A549 (cell line): ENCODE measurements at places on chromosomes 16 and 17. TPM values are rescaled to one million over a fixed set of nuclear protein-coding genes. Genes with fewer than 3 reads are reported as not detected.

Gene CLEC10A
- polyA plus RNA-seq = not detected in 3 replicates

Gene GJD3
- 0.40 to 1.2 TPM (median 0.70 TPM) in 3 replicates for polyA plus RNA-seq

Gene TMEM220
- polyA plus RNA-seq = 3.8 to 4.4 TPM (median 3.9 TPM) in 3 replicates

Gene SGCA
- polyA plus RNA-seq = 1.5 to 3.4 TPM (median 1.9 TPM) in 3 replicates

Gene KRT33B
- 0.05 to 0.08 TPM in 2 of 3 replicates, not detected in the other for polyA plus RNA-seq

Gene KRT12
- not detected in 3 replicates for polyA plus RNA-seq

Gene PRR35
- 0.04 to 0.10 TPM (median 0.04 TPM) in 3 replicates for polyA plus RNA-seq

Gene KCNJ2
- 0.12 to 0.17 TPM (median 0.14 TPM) in 3 replicates for polyA plus RNA-seq

Gene LGALS3BP
- polyA plus RNA-seq = 59.5 to 66.1 TPM (median 60.0 TPM) in 3 replicates

Gene KRTAP4-3
- not detected in 3 replicates for polyA plus RNA-seq

Gene GGT6
- polyA plus RNA-seq = not detected in 3 replicates

Gene C17orf78
- polyA plus RNA-seq = not detected in 3 replicates

Gene USP31
- polyA plus RNA-seq = 8.3 to 10.0 TPM (median 9.8 TPM) in 3 replicates

Gene GAS2L2
- polyA plus RNA-seq = 0.09 to 0.15 TPM (median 0.13 TPM) in 3 replicates

Gene TACO1
- polyA plus RNA-seq = 47.1 to 49.2 TPM (median 49.1 TPM) in 3 replicates

Gene OR4D1
- 0.03 TPM in 1 of 3 replicates, not detected in the others for polyA plus RNA-seq

Gene FNDC8
- not detected in 3 replicates for polyA plus RNA-seq

Gene AXIN1
- 18.1 to 19.3 TPM (median 18.6 TPM) in 3 replicates for polyA plus RNA-seq

Gene SHISA9
- not detected in 3 replicates for polyA plus RNA-seq

Gene TCAP
- polyA plus RNA-seq = 1.0 to 1.6 TPM (median 1.2 TPM) in 3 replicates

Gene CASKIN1
- 0.72 to 1.0 TPM (median 0.87 TPM) in 3 replicates for polyA plus RNA-seq

Gene NHERF2
- polyA plus RNA-seq = 27.3 to 32.3 TPM (median 31.0 TPM) in 3 replicates

Gene CTRB1
- polyA plus RNA-seq = not detected in 3 replicates

Gene BAIAP3
- 0.26 to 0.51 TPM (median 0.32 TPM) in 3 replicates for polyA plus RNA-seq

Gene KRTAP9-8
- polyA plus RNA-seq = not detected in 3 replicates

Gene C1QTNF1
- polyA plus RNA-seq = 26.1 to 27.8 TPM (median 27.3 TPM) in 3 replicates

Gene YBX2
- 0.22 to 0.57 TPM (median 0.36 TPM) in 3 replicates for polyA plus RNA-seq

Gene CCL7
- 0.13 to 0.17 TPM in 2 of 3 replicates, not detected in the other for polyA plus RNA-seq

Gene CMIP
- 118 to 129 TPM (median 125 TPM) in 3 replicates for polyA plus RNA-seq

Gene RPS2
- polyA plus RNA-seq = 3,378 to 3,689 TPM (median 3,626 TPM) in 3 replicates

Gene SALL1
- 0.04 to 0.21 TPM (median 0.13 TPM) in 3 replicates for polyA plus RNA-seq

Gene MKS1
- 15.8 to 17.3 TPM (median 16.2 TPM) in 3 replicates for polyA plus RNA-seq

Gene GPRC5B
- polyA plus RNA-seq = 19.1 to 26.6 TPM (median 23.6 TPM) in 3 replicates

Gene ZFPM1
- 2.1 to 2.8 TPM (median 2.5 TPM) in 3 replicates for polyA plus RNA-seq

Gene TNFRSF17
- not detected in 3 replicates for polyA plus RNA-seq

Gene AHSP
- polyA plus RNA-seq = not detected in 3 replicates

Gene SPNS2
- 0.13 to 0.46 TPM (median 0.38 TPM) in 3 replicates for polyA plus RNA-seq
